ENCODE measurements at places on chromosomes 1 and 21.
A peak's percentile ranks its signal among the peaks of the same experiment; 100 is the strongest.

GRCh38 chr1:163300568-163300967 lies 21.2 kb upstream of the NUF2 start:
- no peak for DNase-seq

- DNase-seq = no peak
These were observed 1.6 kb downstream of the ELF3 start for GRCh38 chr1:202011994-202012393.

DNA sequence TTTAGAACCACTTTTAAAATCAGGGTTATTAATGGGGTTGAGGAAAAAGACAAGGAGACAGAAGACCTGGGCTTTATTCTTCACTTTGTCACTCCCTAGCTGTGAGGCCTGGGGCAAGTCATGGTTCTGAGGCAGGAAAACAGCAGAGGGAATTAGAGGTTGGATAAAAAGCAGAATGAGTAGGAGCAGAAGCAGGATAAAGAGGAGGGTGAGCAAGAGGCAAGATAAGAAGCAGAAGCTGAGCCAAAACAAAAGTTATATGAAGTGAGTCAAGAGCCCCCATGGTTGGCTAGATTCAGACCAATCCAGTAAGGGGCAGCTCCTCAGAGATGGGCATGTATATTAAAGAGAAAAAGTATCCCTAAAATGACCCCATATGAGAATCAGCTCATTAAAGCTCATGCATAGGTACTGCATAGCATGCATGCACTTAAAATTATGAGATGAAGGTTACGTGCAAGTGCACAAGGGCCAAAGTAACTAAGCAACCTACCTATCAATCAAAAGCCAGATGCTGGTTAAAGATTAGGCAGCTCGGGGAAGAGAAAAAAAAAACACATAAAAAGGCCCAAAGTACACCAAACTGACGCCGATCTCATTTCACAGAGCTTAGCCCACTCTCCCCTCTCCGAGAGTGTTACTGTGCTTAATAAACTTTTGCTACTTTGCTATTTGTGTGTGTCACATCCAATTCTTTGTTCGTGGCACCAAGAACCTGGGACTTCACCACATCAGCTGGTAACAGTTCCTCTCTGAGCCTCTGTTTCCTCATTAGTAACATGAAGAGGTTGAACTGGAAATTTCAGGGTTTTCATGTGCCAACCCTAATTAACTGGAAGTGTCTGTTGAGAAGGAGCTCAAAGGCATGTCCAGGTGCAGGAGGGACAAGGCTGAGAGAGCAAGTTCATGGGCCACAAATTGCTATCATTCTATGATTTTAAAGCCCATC lies 2.2 kb downstream of the AVPR1B start:
- no peak for DNase-seq

- DNase-seq = no peak
These were observed 21.6 kb downstream of the IFNLR1 start for GRCh38 chr1:24165500-24165899.

DNA sequence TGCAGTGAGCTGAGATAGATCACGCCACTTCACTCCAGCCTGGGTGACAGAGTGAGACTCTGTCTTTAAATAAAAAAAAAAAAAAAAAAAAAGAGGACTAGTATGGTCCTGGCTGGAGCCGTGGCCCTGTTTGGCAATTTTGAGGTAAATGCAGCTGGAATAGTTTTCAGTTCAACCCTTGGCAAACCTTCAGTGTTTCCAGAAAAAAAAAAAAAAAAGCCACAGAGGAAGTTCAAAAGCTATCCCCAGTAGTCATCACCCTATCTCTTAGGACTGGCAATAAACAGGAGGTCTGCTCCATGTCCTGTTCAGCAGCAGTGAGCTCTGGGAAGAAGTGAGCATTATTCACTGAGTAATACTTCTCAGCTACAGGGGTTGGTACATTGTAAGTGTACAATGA lies 56.8 kb upstream of the ERRFI1 start:
- DNase-seq = no peak

- no peak for DNase-seq
These were observed 614.3 kb downstream of the NCAM2 start for GRCh38 chr21:21612466-21612865.

DNA sequence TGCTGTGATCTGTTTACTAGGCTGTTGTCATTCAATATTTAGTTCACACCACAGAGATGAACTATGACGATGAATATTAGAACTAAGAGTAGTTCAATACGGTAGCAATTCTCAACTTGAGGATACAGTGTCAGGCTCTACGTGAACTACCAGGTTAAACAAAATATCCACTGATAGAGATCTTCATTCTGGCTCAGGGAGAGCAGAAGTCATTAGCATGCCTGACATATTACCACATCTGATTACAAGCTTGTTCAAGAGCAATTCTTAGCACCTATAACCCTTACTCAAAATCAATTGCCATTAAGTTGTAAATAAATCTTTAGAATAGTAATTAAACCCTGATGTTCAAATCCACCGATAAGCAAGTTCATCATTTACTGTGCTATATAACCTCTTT lies 207.2 kb downstream of the CHRM3 start:
- no peak for DNase-seq

DNA sequence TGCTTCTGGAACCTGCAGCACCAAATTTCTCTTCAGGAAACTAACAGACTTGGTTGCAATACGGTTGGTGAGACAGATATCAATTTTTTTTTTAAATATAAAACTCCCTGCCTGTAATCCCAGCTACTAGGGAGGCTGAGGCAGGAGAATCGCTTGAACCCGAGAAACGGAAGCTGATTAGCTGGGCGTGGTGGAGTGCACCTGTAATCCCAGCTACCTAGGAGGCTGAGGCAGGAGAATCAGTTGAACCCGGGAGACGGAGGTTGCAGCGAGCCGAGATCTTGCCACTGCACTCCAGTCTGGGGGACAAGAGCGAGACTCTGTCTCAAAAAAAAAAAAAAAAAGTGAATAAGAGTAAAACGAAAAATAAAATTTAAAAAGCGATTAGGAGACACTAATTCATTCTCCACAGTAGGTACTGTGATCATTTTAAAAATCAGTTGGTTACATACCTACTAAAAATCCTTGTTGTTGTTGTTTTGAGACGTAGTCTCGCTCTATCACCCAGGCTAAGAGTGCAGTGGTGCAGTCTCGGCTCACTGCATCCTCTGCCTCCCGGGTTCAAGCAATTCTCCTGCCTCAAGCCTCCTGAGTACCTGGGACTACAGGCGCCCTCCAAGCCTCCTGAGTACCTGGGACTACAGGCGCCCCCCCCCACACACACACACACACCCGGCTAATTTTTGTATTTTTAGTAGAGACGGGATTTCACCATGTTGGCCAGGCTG lies 796 bp upstream of the RBM8A start:
- peak; percentile 23 for DNase-seq

GRCh38 chr1:61469365-61469764 lies 255.6 kb downstream of the TM2D1 start:
- DNase-seq = no peak

DNA sequence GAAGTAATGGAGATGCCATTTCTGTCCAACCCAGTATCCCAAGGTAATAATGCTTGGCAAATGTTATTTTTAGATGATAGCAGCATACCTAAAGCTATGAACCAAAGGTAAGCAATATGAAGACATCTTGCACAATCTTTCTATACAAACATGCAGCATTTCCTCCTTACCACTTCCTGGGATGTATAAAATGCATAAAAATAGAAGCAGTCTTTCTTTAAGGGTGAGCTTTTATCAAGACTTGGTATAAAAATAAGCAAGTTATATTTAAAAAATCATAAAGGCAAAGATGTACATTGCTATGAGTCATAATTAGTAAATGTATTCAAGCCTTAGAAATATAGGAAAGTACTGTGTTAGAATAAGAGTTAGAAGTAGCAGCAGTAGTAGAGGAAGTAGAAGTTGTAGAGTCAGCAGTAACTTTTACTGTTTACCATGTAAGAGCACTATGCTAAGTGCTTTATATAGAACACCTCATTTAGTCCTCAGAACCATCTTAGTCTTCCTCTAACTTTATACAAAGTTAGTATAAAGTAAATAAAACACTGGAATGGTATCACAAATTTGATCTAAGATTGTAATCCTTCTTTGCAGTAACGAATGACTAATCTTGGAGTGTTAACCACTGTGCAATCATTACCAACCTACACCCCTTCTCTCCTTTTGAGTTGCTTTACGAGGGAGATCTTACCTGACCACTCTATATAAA lies 371.3 kb downstream of the VAV3 start:
- no peak for DNase-seq

GRCh38 chr1:77540501-77541161 lies 141.8 kb downstream of the ZZZ3 start:
- DNase-seq = no peak

DNA sequence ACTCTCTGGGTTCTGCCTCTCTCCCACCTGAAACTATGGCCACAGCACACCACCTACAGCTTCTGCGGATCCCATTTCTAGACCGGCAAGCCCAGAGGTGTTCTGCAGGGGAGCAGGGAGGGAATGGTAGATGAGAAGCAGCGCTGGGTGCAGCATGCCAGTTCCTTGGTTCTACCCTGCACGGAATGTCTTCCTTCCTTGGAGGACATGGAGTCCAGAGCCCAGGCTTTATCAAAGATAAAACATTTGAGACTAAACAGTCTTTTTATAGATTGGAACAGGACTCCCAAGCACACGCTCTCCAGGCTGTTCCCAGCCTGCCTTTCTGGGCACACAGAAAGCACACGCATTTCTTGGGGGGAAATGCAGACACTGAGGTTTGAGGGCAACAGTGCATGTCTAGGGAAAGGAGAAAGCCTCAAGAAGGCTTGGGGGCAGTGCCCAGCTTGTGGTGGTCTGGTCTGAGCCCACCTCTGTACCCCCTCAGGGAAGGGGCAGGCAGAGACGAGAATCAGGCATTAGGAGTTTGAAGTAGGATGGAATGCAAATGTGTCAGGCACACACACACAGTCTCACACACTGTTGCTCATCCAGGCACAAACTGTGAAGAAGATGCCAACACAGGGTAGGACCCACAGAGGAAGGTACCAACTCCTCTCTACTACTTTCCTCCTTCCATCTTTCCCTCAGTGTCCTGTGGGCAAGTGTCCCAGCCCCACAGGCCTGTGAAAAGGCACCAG lies 29.7 kb downstream of the LGR6 start:
- no peak for DNase-seq

DNA sequence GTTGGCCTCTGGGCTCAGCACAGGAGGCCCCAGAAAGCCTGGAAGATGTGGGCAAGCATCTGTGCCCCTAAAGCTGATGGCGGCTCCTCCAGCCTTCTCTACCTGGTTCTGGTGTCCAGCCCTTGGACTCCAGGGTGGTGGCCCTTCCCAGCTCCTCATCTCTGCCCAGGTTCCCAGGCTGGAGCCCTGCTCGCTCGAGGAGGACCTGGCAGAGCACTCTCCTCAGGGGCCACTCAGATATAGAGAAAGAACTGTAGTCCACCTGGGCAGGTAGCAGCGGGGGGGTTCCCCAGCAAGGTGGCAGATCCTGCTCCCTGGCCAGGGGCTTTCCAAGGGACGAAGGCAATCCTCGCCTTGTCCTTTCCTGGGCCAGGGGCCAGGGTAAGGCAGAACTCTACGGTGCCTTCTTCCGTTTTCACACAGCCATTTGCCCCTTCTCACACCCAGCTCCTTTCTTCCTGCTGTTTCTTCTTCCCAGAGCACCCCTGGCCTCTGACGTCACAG lies 18.9 kb downstream of the WNT4 start:
- no peak for DNase-seq

DNA sequence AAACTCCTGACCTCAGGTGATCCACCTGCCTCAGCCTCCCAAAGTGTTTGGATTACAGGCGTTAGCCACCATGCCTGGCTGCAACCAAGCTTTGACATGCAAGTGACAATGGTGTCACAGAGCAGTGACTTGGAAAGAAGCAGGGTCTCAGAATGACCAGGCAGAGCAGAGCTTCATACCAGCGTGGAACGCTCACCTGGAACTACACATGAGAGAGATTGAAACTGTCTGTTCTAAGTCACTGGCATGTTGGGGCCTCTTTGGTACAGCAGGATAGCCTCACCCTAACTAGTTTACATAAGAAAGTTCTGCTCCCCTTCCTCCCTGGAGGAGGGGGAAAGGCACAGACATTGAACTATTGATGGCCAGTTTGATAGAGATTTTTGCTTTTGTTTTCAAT lies 47.5 kb upstream of the ITPKB start:
- DNase-seq = peak; percentile 70

DNA sequence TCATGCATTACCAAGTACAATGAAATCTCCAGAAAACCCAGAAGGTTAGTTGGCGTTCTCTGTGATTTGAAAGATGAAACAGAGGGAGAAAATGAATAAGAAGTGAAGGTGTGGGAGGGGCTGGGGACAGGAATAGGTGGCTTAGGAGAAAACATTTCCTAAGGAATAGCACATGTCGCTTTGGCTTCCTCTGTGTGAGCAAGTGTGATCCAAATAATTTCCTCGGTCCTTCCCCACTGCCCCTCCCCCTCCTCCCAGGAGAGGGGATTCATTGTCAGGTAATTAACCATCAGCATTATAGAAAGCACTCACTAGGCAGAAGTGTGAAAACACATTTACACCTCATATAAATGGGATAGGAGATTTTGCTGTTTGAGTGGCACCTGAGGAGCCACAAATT lies 105.5 kb downstream of the NUF2 start:
- no peak for DNase-seq

- no peak for DNase-seq
These were observed 242.7 kb upstream of the IRF2BP2 start for GRCh38 chr1:234852659-234853058.

DNA sequence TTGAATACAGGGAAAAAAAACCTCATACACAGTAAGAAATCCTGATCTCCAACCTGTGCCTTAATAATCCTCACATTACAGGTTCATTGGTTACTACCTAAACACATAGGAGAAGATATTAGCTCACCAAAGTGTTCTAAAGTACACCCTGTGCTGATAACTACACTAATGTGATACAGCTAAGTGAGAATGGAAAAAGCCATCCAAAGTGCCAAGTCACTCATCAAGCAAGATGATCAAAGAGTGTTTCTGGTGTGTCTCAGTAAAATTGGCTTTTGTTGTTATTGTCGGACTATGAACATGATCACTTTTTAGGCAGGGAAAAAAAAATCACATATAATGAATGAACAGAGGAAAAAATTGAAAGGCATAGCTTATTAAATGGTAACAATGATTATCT lies 31.4 kb downstream of the EPS15 start:
- DNase-seq = no peak

DNA sequence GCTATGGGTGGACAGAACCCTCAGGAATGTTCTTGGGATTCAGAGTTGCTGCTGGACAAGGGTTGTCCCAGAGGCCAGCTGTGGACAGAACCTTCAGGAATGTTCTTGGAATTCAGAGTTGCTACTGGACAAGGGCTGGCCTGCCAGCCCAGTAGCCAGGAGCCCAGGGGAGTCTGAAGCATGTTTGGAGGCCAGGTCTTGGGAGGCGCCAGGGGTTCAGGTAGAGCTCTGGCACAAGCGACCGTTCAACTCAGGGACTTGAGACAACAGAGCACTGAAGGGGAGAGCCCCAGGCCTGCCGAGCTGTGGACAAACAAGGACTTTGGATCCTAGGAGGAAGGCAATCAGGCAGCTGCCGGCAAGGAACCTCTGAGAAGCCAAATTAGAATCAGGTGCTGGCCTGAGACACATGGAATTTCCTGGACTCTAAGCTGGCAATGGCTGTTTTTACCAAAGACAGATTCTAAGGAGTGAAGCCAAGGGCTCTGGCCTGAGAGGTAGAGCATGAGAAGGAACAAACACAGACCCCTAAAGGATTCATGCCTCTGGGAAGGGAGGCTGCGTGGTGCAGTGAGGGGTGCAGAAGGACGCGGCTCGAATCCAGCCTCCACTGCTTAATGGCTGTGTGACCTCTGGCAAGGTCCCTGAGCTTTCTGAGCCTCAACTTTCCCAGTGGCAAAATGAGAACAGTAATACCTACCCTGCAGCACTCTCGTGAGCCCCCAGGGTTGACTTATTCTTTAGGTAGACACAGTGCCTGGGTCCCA lies 13.4 kb downstream of the PLA2G5 start:
- DNase-seq = no peak

Data from GM06990 (cell line).